HFFc6 (cell line): ENCODE measurements at places on chromosomes 12 and 14.

GRCh38 chr14:58732387-58732786, 94.6 kb downstream of the DACT1 start:
- H3K27ac ChIP-seq: peak overlapping the region; percentile 79; the same call in 1 of the 2 replicates
- no peaks in the 10 kb centered on the region; the same call in 1 of the 2 replicates for H3K27me3 ChIP-seq

- no peak overlapping the region for H3K27ac ChIP-seq
- peaks cover 10% of the 10 kb centered on the region; the same call in 1 of the 2 replicates for H3K27me3 ChIP-seq
- H3K4me3 ChIP-seq: no peak overlapping the region
- H3K36me3 ChIP-seq: no peaks in the 10 kb centered on the region
Measured at GRCh38 chr12:106519607-106520021, 63.2 kb upstream of the RFX4 start.

DNA sequence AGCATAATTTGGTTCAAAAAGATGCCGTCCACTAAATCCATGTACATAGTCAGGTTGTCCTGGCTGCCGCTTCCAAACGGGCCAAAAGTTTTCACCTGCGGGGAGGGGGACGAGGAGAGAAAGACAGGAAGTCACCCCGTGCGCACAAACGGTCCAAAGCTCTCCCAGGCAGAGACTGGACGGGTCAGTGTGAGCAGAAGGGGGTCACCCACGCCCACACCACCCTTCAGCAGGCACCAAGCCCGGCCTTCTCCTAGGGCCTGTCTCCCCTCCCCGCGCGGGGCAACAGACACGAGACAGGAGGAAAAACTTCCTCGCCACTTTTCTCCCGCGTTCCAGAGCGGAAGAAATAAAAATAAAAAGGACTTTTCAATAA, 888 bp downstream of the CCDC88C start:
- peaks cover 53% of the 10 kb centered on the region for H3K27me3 ChIP-seq
- no peak for DNase-seq
- no peaks in the 10 kb centered on the region for H3K36me3 ChIP-seq
- H3K27ac ChIP-seq: no peak overlapping the region

GRCh38 chr12:14521822-14522221, 45.9 kb downstream of the PLBD1 start:
- DNase-seq: no peak
- H3K4me3 ChIP-seq: no peak overlapping the region
- peaks cover 3% of the 10 kb centered on the region for H3K27me3 ChIP-seq
- no peak overlapping the region for H3K27ac ChIP-seq
- no peaks in the 10 kb centered on the region for H3K4me1 ChIP-seq
- no peaks in the 10 kb centered on the region; the same call in 1 of the 2 replicates for H3K36me3 ChIP-seq

DNA sequence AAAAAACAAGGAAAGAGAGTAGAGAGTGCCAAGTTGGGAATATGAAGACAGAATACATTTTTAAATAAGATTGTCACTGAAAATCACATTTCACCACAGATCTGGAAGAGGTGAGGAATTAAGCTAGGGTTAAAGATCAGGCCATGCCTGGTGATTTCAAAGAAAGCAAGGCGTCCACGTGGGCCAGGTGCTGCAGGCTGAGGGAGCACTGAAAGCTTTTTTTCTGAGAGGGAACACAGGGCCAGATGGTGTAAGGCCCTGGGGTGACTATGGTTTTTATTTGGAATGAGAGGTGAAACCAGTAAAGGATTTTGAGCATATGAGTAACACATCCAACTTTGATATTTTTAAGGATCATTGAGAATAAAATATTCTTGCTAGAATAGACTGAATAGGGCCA, 20.9 kb downstream of the SYT1 start:
- no peak overlapping the region for H3K4me3 ChIP-seq
- no peak overlapping the region for H3K27ac ChIP-seq
- DNase-seq: no peak

DNA sequence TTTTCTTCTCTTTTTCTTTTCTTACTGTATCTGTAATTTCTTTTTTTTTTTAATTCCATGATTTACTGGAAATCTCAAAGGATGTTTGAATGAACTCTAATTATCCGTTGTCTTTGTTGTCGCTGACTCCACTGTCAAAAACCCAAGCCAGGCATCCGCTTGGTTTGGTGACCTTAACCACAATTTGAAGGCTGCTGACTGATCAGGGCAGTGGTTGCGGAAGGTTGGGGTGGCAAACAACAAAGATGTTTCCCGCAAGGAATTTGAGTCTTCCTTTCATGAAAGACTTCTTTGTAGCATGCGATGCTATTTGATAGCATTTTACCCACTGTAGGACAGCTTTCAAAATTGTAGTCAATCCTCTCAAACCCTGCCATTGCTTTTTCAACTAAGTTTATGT, 1013.8 kb downstream of the DIO2 start:
- H3K36me3 ChIP-seq: no peaks in the 10 kb centered on the region; the same call in 1 of the 2 replicates
- H3K4me3 ChIP-seq: no peak overlapping the region
- DNase-seq: no peak
- H3K27ac ChIP-seq: no peak overlapping the region
- H3K27me3 ChIP-seq: no peaks in the 10 kb centered on the region; the same call in 1 of the 2 replicates
- H3K4me1 ChIP-seq: no peaks in the 10 kb centered on the region

DNA sequence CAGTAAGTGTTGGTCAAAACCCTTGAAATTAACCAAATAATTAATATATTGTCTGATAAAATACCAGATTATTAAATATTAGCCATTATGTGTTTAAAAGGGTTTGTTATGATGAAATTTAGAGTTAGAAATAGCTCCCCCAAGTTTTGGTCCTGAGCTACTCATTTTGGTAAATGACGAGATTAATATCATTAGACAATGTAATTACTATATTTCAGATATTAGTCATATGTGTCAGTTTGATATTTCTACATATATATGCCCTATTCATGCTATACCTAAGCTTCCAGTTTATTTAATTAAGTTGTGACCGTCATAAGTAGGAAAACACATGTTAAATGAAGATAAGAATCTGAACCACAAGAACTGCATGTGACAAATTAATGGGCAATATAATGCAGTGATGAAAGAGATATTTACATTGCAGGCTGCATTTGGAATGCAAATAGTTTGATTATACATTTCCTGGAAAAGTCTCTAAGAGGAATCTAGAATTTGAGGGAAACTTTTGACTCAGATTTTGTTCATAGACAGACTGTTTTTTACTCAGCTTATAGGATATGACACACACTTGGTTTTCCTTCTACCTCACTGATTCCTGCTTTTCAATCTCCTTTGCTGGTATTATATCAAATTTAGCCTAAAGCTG, 70.5 kb downstream of the TBC1D30 start:
- peaks cover 12% of the 10 kb centered on the region for H3K4me1 ChIP-seq
- H3K27ac ChIP-seq: no peak overlapping the region
- peak; percentile 31 for DNase-seq
- H3K27me3 ChIP-seq: peaks cover 1% of the 10 kb centered on the region

DNA sequence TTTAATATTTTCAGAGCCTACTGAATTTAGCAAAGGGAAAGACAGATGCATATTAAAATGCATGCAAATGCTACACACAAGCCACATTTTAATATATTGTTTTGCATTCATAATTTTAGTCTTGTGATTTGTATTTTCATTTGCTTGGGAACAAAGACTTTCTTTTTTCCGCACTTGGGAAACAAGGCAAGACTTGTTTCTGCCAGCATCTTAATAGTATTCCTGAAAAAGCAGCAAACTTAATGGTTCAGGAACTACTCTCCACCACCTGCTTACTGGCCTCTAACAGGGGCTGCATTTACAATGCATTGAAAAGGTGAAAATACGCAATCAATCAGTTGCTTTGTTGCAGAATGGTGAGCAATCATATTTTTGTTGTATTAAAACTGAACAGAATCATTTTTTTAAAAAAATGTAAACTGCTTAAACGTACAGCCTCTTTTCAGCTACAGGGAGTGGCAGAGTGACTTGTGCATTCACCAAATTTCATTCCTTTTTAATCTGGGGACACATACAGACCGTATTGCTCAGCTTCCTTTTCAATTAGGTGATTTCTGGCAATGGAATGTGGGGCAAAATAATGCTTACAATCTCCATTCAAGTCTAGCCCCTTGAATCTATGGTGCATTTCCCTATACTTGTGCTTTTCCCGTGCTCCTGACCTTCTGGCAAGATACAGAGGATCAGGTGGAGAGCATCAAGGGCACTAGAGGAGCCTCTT, 144.1 kb upstream of the BTG1 start:
- peak overlapping the region; percentile 66 for H3K4me3 ChIP-seq
- peaks cover 47% of the 10 kb centered on the region for H3K4me1 ChIP-seq
- H3K27ac ChIP-seq: peak overlapping the region; percentile 88

GRCh38 chr12:47034661-47035060, 44.8 kb upstream of the PCED1B start:
- no peak for DNase-seq
- H3K4me3 ChIP-seq: no peak overlapping the region
- no peaks in the 10 kb centered on the region for H3K36me3 ChIP-seq
- H3K27ac ChIP-seq: no peak overlapping the region

DNA sequence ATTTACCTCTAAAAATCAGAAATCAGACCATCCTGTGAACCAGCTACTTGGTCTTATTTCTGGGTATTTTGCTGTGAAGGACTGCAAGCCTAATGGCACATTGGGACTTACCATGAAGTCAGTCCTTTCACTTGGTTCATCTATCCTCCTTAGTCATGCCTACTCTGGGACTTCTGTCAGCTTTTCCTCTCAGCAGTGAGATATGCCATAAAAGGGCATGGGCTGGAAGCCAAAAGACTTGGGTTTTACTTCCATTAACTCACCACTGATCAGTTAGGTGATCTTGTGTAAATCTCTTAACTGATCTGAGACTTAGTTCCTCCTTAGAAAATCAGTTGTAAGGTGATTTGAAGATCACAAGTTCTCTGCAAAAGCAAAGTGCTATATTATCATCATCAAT, 116.5 kb downstream of the PAH start:
- no peak for DNase-seq
- H3K4me3 ChIP-seq: no peak overlapping the region
- H3K36me3 ChIP-seq: no peaks in the 10 kb centered on the region
- no peak overlapping the region for H3K27ac ChIP-seq
- H3K27me3 ChIP-seq: no peaks in the 10 kb centered on the region

DNA sequence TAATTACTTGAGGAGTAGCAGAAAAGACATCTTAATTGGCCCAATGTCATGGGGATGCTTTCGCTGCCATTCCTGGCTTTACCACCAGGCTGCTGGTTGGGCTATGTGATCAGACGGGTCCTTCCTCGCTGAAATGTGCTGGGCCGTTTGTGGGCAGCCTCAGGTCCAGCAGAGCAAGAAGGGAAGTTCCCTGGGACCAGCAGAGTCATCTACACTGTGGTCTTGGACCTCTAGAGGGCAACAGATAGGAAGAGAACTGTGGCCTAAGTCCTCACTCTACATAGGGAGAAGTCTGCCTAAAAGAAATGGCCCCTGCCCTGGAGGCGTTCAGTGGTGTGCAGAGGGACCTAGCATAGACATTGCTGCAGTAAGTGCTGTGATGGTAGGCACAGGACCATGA, 10.9 kb downstream of the EVL start:
- peaks cover 14% of the 10 kb centered on the region for H3K4me1 ChIP-seq
- no peak overlapping the region for H3K4me3 ChIP-seq
- H3K27ac ChIP-seq: no peak overlapping the region; the same call in 1 of the 2 replicates
- peak; percentile 41 for DNase-seq
- H3K27me3 ChIP-seq: peaks cover 20% of the 10 kb centered on the region

DNA sequence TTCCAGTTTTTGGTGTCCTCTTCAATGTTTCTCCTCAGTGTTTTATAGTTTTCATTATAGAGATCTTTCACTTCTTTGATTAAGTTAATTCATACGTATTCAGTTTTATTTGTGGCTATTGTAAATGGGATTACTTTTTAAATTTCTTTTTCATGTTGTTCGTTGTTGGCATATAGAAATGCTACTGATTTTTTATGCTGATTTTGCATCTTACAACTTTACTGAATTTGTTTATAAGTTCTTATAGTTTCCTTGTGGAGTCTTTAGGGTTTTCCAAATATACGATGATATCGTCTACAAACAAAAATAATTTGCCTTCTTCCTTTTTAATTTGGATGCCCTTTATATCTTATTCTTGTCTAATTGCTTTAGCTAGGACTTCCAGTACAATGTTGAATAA, 9.7 kb upstream of the SDR9C7 start:
- H3K36me3 ChIP-seq: no peaks in the 10 kb centered on the region
- no peak overlapping the region for H3K4me3 ChIP-seq
- DNase-seq: no peak
- H3K27me3 ChIP-seq: peaks cover 20% of the 10 kb centered on the region

- H3K4me1 ChIP-seq: peaks cover 14% of the 10 kb centered on the region
- no peak overlapping the region for H3K27ac ChIP-seq
- no peaks in the 10 kb centered on the region for H3K27me3 ChIP-seq
- no peak for DNase-seq
- H3K36me3 ChIP-seq: no peaks in the 10 kb centered on the region
Measured at GRCh38 chr12:10936506-10936905, 2.6 kb downstream of the TAS2R14 start.

GRCh38 chr14:64724578-64724930, 20.3 kb downstream of the PLEKHG3 start:
- no peak overlapping the region for H3K4me3 ChIP-seq
- no peak for DNase-seq
- peaks cover 51% of the 10 kb centered on the region for H3K4me1 ChIP-seq
- H3K36me3 ChIP-seq: no peaks in the 10 kb centered on the region
- no peak overlapping the region for H3K27ac ChIP-seq

DNA sequence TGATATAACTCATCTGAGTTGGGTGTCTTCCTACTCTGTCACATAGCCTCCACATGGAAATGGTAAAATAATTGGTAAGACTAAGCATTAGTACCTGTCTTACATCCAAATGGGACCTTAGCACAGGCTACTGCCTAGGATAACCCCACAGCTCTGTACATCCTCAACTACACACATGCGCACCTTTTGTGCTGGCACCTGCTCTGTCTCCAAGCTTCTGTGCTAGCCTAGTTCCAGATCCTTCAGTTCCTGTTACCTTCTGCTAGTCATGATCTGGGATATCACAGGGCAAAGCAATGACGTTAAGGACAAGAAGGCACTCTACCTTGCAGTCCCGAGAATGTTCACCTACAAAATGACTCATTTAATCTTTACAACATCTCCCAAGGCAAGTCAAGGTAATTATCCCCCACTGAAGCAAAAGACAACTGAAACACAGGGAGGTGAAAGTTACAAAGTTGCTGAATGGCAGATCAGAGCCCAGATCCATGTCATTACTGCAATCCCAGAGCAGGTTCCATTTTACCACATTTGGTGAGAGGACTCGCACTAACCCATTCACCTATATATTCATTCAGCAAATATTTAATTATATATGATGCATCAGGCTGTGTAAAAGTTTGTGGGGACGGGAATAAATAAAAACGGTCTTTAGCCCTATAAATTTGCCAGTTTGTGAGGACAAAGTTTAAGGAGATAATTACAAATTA, 61.7 kb downstream of the PPM1H start:
- no peak overlapping the region; the same call in 1 of the 2 replicates for H3K4me3 ChIP-seq
- peaks cover 2% of the 10 kb centered on the region; the same call in 1 of the 2 replicates for H3K27me3 ChIP-seq
- H3K36me3 ChIP-seq: peaks cover 28% of the 10 kb centered on the region
- no peak for DNase-seq
- H3K27ac ChIP-seq: peak overlapping the region; percentile 78; the same call in 1 of the 2 replicates

DNA sequence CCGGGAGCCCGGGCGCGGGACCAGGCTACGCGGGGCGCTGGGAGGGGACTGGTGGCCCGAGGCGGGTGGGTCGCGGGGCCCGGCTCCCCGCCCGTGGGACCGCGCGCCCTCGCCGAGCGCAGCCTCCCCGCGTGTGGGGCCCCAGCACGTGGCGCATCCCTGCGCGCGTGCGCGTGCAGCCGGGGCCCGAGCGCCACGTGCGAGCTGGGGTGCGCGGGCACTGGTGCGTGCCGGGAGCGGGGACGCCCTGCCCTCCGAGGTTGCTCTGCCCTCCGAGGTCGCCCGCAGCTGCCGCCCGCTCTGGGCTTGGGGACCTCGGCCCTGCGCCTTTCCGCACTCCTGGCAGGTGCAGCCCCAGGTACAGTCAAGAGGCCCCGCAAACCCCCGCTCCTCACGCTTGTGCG, 365 bp upstream of the CCDC88C start:
- no peaks in the 10 kb centered on the region for H3K36me3 ChIP-seq
- H3K4me1 ChIP-seq: no peaks in the 10 kb centered on the region
- H3K27ac ChIP-seq: no peak overlapping the region
- peaks cover 47% of the 10 kb centered on the region for H3K27me3 ChIP-seq
- H3K4me3 ChIP-seq: no peak overlapping the region; the same call in 1 of the 2 replicates
